ENCODE measurements at places on chromosomes 16 and 17.

DNA sequence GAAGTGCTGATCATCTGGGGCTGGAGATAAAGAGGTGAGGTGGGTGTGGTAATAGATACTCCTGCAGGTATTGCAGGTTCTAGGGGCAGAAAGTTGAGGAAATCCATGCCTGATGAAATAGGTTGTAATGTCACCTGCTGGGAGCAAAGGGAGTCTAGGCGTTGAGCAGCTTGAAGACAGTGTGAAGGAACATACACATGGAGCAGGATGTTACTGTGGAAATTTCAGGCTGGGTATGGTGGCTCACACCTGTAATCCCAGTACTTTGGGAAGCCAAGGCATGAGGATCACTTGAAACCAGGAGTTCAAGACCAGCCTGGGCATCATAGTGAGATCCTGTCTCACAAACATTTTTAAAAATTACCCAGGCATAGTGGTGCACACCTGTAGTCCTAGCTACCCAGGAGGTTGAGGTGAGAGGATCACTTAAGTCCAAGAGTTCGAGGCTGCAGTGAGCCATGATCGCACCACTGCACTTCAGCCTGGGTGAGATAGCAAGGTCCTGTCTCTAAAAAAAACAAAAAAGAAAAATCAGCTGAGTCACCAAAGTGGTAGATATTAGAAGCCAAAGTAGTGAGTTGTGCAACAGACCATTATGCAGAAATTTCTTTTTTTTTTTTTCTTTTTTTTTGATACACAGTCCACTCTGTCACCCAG lies 9.1 kb upstream of the CRYBA1 start:
- DNase-seq: no peak

GRCh38 chr17:21066394-21066793 lies 23.6 kb upstream of the USP22 start:
- DNase-seq: no peak

DNA sequence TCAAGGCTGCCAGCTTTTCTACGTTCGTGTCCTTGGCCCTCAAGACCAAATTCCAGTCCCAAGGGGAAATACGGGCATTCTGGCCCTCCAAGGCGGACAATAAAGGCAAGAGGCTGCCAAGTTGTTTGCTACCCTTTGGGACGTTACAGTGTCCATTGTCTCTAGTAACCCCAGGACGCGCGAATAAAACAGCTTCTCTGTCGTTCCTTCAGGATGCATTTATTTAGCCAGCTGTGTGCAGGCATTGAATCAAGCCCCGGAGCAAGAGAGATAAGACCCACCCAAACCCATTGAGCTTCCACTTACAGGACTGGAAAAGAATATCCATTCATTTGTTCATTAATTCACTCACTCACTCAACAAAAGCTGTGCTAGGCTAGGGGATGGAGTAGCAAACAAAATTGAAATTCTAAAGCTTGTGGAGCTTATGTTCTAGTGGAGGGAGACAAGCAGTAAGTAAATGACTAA lies 656 bp downstream of the MRPL58 start:
- no peak for DNase-seq

DNA sequence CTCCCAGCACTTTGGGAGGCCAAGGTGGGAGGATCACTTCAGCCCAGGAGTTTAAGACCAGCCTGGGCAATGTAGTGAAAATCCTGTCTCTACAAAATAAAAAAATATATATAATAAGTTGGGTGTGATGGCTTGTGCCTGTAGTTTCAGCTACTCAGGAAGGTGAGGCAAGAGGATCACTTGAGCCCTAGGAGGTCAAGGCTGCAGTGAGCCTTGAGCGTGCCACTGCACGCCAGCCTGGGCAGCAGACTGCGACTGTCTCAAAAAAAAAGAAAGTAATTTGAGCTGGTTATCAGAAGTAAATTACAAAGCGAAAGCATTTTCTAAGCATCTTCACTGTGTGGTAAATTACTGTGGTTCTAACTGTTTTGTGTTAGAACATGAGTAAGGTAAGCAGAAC lies 66.2 kb downstream of the NQO1 start:
- no peak for DNase-seq

GRCh38 chr17:75400326-75400939 lies 5.0 kb downstream of the GRB2 start:
- DNase-seq: no peak

GRCh38 chr17:62653002-62653825 lies 25.7 kb downstream of the MRC2 start:
- DNase-seq: peak; percentile 12

DNA sequence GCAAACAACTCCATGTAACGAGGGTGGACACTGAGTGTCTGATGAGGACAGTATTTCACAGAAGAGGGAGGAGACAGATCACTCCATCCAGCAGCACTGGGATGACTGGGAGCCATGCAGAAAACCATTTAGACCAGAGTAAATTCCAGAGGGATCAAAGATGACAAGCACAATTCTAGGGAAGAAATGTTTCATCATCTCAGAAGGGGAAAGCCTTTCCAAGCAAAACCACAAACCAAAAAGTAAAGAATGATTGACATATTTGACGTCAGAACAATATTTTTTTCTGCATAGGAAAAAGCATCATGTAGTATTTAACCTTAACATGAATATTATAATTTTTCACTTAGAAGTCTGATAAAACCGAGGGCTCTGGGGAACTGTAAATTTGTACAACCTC lies 4.8 kb downstream of the DNASE1 start:
- DNase-seq: no peak

DNA sequence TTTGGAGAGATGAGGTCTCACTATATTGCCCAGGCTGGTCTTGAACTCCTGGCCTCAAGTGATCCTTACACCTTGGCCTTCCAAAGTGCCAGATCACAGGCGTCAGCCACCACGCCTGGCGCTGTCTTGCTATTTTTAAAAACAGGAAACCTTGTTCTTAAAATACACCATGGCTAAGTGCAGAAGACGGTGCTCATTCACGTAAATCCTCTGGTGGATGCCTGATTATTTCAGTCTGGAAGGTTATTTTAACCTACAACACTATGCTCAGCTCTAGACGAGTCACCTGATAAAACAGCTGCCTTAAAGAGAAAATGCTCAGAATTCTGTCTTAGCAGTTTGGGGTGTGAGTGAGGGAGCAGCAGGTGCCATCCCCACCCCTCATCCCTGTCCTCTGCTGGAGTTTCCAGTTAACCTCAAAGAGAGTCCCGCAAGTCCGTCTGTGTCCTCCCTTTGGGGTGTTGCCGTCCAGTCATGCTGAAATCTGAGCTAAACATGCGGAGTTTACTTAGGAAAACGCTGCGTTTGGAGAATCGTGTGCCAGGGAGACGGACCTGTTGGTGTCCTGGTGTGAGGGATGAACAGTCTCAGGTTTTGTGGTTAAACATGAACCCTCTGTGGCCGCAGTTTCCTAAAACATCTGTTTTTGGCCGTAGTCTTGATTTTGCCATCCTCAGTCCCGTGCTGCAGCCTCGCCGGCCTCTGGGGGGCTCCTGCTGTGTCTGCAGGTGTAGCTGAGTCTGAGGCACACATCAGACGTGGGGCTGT lies 17.1 kb downstream of the SPG7 start:
- DNase-seq: no peak

GRCh38 chr17:76034428-76035350 lies 7.6 kb upstream of the EVPL start:
- DNase-seq: no peak

DNA sequence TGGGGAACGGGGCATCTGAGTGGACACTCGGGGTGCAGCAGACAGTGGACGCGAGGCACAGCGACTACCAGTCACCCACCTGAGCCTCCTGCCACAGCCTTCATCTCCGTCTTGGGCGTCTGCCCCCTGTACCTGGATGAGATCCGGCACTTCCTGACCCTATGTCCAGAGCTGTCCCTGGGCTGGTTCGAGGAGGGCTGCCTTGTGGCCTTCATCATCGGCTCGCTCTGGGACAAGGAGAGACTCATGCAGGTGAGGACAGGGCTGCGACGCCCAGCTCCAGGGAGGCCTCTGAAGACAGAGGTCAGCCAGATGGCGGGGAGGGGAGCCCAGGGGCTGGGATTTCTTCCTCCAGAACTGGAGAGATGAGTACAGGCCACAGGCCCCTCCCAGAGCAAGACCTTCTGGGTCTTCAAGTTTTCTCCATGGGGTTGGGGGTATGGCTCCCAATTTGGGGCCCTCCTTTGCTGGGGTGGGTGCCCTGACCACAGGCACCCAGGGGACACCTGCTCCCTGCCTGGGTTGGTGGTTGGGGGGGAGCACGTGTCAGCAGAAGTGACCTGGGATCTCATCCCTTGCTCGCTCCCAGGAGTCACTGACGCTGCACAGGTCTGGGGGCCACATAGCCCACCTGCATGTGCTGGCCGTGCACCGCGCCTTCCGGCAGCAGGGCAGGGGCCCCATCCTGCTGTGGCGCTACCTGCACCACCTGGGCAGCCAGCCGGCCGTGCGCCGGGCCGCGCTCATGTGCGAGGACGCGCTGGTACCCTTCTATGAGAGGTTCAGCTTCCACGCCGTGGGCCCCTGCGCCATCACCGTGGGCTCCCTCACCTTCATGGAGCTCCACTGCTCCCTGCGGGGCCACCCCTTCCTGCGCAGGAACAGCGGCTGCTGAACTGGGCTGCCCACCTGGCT lies 1.9 kb downstream of the AANAT start:
- DNase-seq: no peak

DNA sequence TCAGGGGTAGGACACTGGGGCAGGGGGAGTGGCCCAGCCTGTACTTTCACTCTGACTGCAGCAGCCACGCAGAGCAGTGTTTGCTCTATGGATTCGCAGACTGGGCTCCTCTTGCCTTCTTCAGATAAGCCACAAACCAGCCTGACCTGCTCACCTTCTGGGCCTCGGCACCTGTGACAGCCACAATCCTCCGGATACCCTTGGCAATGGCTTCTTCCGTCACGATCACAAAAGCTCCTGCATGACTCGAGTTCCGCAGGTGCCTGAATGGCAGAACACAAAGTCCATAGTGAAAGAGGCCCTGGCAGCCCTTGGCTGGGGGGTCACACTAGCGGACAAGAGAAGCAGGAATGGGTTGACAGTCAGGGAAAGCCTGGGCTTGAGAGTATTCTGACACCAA lies 3.8 kb upstream of the EXOSC6 start:
- DNase-seq: no peak

DNA sequence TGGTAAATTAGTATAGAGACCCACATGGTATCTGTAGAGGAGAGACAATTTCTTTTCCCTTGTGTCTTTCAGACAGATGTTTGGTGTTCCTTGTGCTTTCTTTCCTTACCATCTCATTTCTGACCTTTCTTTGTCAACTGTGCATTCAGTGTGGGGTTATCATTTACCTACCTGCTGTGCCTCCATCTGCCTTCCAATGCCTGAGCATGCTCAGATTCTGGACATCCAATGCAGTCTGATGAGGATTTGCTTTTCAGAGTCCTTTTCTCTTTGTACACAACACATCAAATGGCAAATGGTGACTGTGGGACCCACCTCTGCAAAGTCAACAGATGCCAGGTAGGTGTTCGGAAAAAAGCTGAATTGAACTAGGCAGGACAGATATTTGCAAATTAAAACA lies 364.8 kb downstream of the CA10 start:
- DNase-seq: no peak

- DNase-seq: peak; percentile 77
Measured at GRCh38 chr17:41647940-41648410, 23.6 kb upstream of the KRT17 start.

GRCh38 chr17:17518014-17518413 lies 21.8 kb upstream of the RASD1 start:
- no peak for DNase-seq

DNA sequence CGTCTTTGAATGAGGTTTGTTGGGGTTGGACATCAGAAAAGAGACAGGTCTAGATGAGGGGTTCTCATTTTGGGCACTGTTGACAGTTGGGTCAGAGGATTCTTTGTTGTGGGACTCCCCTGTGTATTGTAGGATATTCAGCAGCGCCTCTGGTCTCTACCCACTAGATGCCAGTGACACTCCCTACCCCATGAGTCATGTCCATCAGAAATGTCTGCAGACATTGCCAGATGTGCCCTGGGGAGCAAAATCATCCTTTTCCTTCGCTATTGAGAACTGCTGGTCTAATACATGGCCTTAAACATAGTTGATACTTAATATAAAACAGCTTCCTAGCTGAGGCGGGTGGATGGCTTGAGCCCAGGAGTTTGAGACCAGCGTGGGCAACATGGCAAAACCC lies 3.1 kb downstream of the ABAT start:
- DNase-seq: no peak

All from T follicular helper cell (primary cell).